PC-9 (cell line): ENCODE measurements at places on chromosomes 7 and 10. TPM values are rescaled to one million over a fixed set of nuclear protein-coding genes. Genes with fewer than 3 reads are reported as not detected.

Gene TYW1B
- 2.2 and 3.0 TPM in 2 replicates for total RNA-seq

Gene FAM25C
- not detected in 2 replicates for total RNA-seq

Gene ASB10
- total RNA-seq, result not detected in 2 replicates

Gene HTRA1
- total RNA-seq, result 14.9 and 18.0 TPM in 2 replicates

Gene TLX1
- not detected in 2 replicates for total RNA-seq

Gene TMEM106B
- total RNA-seq, result 61.1 and 64.4 TPM in 2 replicates

Gene ANKRD61
- 0.37 TPM in 1 of 2 replicates, not detected in the other for total RNA-seq

Gene RAMP3
- total RNA-seq, result not detected in 2 replicates

GRCh38 chr10:77068969-77069368 lies 568.6 kb downstream of the KCNMA1 start:
- no peak for DNase-seq

DNA sequence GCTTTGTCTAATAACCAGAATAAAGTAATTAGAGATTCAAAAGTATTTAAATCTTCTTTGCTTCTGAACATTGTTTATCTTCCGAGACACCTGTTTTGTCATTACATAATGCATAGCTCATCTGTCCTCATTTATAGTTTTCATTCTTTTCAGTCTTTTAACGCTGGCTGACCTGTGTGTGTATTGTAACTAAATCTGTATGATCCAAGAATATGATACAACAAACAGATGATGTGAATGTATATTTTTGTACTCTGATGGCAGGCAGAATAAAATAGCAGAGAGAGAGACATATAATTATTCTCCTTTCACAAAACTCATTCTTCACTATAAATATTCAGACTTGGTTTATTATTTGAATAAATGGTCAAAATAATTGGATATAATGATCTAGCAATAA lies 80.6 kb downstream of the ORC5 start:
- no peak for DNase-seq

DNA sequence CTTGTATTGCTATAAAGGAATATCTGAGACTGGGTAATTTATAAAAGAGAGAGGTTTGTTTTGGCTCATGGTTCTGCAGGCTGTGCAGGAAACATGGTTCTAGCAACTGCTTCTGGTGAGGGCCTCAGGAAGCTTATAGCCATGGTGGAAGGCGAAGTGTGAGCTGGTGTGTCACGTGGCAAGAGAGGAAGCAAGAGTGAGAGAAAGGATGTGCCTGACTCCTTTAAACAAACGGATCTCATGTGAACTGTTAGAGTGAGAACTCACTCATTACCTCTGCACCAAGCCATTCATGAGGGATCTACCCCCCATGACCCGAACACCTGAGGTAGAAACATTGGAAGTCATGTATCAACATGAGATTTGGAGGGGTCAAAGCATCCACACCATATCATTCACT lies 7.7 kb upstream of the ITPRIP start:
- no peak for DNase-seq

DNA sequence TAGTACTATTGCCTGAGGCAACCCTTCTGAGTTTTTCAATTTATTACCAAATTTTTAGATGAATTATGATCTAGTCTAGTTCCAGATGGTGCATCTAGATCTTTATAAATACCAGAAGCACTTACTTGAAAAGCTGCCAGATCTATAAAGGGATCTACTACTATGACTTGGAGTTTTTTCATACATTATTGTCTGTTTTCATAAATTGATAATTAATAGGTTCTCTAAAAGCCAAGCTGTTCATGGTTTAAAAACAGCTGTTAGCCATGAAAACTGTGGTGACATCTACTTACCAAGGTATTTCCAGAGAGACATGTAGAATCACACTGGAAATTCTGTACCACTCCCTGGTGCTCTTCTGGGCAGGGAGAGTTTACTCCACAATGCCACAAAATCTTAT lies 786.5 kb upstream of the C7orf33 start:
- DNase-seq, result no peak

GRCh38 chr7:29274146-29275017 lies 79.8 kb downstream of the CHN2 start:
- DNase-seq, result no peak

GRCh38 chr10:112724404-112724991 lies 225.5 kb upstream of the TCF7L2 start:
- no peak for DNase-seq

- no peak for DNase-seq
Measured at GRCh38 chr7:151806952-151807775, 69.8 kb downstream of the PRKAG2 start.

DNA sequence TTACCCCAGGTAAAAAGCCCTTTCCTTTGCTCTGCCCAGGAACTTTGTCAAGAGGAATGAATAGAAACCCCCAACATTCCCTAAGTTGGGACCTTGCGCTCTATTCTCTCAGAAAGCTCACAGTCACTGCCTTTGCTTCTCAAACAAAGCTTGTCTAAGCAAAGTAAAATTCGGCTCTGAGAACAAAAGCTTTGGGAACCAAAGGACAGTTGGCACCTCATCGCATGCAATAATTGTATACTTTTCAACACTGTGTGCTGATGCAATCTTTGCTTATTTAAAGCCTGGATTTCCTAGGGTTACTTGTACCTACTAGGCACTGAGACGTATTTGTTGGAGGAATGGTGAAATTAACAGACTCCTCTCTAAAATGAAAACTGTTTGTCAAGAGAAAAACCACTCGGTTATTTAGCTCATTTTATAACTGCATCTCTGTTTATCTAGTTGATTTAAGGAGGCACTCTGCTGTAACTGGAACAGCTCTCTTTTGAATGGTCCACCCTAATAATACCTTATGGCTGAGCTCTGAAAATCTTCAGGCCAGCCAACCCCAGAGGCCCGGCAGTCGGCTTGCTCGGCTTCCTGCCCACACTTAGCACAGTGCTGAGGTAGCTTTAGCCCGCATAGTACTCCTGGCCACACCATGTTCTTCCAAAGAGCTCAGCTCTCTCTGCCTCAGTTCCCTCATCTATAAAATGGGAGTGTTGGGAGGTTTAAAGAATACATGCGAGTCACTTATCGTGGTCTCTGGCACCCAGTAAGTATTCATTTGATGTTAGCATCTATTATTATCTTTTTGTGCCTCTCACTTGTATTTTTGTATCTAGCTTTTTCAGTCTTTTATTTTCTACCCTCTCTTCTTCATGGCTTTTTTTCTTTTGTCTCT lies 80.2 kb upstream of the PRR15 start:
- no peak for DNase-seq

- no peak for DNase-seq
Measured at GRCh38 chr10:100687143-100688003, 58.0 kb upstream of the PAX2 start.

- no peak for DNase-seq
Measured at GRCh38 chr7:138349841-138350700, 110.0 kb upstream of the TRIM24 start.

- no peak for DNase-seq
Measured at GRCh38 chr10:8402576-8402975, 348.1 kb downstream of the GATA3 start.

DNA sequence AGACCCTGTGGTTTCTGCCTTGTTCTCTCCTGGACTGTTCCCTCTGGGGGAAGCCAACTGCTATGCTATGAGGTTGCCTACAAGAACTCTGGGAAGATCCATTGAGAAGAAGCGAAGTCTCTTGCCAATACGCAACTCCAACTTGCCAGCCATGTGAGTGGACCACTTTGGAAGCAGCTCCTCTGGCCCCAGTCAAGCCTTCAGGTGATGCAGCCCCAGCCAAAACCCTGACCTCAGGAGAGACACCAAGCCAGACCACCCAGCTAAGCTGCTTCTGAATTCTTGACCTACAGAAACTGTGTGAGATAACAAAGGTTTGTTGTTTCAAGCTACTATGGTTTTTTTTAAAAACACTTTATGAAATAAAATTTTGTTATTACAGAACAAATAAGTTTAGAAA lies 20.2 kb upstream of the MYL7 start:
- no peak for DNase-seq

GRCh38 chr10:96339956-96340904 lies 18.6 kb downstream of the OPALIN start:
- peak; percentile 46 for DNase-seq
